ENCODE measurements at places on chromosomes 16 and 17.

- no peak for DNase-seq
These were observed 5.9 kb upstream of the COL1A1 start for GRCh38 chr17:50207315-50207714.

- DNase-seq = no peak
These were observed 1.0 kb downstream of the ANTKMT start for GRCh38 chr16:721765-722540.

- peak; percentile 70 for DNase-seq
These were observed 1.7 kb downstream of the MYOCD start for GRCh38 chr17:12667299-12667958.

GRCh38 chr17:74447628-74448159 is 15.8 kb downstream of the GPRC5C start:
- no peak for DNase-seq

- DNase-seq = no peak
These were observed 507 bp downstream of the FHOD1 start for GRCh38 chr16:67246756-67247191.

GRCh38 chr16:24279982-24280515 is 23.9 kb downstream of the CACNG3 start:
- no peak for DNase-seq

DNA sequence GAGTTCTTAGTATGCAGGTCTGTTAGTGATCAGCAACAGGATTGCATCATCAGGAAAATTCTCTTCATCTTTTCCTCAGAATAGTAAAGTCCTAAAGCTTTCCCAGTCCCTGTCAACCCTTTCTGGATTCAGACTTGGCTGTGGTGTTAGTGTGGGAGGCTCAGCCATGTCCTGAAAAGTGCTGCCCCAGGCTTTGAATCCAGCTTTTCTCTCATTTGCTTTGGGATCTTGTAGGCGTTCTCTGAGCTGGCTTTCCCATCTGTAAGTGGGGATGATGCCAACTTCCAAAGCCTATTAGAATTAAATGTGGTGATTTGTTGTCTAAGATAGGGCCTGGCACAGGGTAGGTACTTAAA is 3.0 kb downstream of the ALKBH5 start:
- DNase-seq = no peak

DNA sequence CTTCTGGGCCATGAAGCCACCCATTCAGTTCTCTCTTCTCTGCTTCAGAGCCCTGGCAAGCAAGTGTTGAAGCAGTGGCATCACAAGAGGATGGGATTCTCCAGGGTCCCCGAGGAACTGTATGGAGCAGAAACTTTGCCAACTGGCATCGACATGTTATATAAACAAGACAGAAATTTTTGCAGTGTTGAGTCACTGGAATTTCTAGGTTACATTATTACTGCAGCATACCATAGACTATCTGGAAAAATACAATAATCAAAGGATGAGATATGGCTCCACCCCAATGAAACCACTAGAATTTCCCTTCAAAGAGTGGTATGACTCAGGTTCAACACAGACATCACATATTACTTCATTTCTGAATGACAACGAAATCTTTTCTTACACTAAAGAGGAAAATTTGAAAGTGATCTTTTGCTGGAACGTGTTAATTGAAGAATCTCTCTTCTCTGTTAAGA is 343.0 kb upstream of the DYNLRB2 start:
- DNase-seq = peak; percentile 87

- peak; percentile 59 for DNase-seq
These were observed 5.3 kb downstream of the DOC2A start for GRCh38 chr16:30005341-30006094.

DNA sequence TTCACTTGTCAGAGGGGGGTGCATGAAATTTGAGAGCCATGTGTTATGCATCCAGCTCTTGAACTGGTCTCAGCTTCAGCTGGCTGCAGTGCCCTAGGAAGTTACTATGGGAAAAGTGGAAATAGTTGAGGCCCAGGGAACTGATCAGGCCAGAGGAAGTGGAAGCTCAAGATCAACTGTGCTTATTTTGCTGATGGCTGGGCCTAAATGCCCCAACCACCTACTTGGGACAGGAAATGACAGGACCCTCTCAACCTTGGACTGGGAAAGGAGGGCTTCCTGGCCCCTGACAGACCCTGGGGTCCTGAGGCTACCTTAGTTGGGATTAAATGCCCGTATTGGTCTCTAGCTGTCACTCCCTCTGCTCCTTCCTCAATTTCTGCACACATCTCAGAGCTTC is 1.2 kb upstream of the TAOK2 start:
- no peak for DNase-seq

- no peak for DNase-seq
These were observed 5.5 kb downstream of the USP6 start for GRCh38 chr17:5121186-5121841.

- no peak for DNase-seq
These were observed 84.8 kb downstream of the CDYL2 start for GRCh38 chr16:80719573-80719972.

- peak; percentile 57 for DNase-seq
These were observed 458.0 kb upstream of the ASIC2 start for GRCh38 chr17:33750943-33751701.
